ENCODE measurements at places on chromosomes 2 and 18.
A peak's percentile ranks its signal among the peaks of the same experiment; 100 is the strongest.

DNA sequence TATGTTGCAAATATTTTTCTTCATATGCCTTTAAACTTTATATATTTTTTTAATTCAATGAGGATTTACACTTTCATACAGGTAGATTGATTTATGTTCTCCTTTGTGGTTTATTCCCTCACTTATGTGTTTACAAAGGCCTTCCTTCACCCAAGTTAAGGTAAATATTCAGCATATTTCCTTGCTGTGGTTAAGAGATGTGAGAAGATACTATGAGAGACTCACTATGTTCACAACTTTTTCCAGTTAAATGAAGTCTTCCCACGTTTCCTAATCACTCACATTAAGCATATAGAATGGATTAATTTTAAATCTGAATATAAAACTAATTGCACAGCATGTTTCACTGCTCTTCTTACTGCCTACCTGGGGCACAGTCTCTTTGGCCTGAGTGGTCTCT lies 597 bp downstream of the PECR start:
- DNase-seq, result no peak

DNA sequence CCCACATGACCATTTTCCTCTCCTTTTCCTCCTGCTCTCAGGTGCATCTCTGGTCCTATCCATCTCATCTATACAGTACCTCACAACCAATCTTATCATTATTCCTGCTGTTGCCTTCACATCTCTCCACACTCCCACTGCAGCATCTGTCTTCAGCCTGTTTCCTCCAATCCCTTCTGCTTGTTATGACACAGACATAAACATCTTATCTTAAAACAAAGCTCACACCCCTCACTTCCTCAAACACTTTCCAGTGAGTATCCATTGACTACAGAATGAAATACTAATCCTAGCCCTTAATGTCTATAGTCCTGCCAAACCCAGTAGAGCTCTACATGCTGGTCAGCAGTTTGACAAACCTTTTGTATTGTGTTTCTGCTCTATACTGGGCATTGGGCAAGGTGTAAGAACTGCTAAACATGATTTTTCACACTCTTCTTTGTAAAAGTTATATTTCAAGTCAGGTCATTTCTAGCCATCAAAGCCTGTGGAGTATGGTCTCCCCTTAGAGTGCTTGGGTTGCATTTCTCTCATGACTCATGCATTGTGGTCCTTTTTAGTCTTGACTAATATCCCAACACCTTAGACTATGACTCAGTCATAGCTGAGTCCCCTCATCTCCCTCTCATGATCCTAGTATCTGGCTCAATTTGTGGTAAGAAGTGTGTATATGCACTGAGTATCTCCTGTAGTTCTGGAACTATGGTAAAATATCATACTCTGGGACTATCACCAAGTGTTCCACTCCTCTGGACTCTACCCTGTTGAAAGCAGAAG lies 187.0 kb downstream of the CYRIA start:
- DNase-seq, result no peak

DNA sequence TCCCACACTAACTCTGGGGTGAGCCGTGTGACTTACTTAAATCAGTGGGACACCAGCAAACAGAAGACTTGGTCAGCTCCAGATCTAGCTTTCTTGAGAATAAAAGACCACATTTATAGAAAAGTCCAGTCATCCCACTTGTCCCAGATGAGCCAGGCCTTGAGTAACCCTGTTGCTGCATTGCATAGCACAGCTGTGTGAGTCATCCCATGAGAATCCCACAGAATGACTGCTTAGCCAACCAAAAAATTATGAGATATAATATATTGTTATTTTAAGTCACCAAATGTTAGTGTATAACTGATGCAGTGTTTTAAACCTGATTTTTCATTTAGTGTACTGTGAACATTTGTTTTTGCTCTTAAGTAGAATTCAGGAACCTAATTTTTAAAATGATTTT lies 94.2 kb upstream of the FSHR start:
- no peak for DNase-seq

- no peak for DNase-seq
These were observed 183.4 kb downstream of the GALR1 start for GRCh38 chr18:77433076-77433475.

- peak; percentile 59 for DNase-seq
These were observed 259.7 kb downstream of the LPIN1 start for GRCh38 chr2:12005886-12006681.

- DNase-seq, result no peak
These were observed 215.5 kb downstream of the CYP26B1 start for GRCh38 chr2:71932037-71932779.

DNA sequence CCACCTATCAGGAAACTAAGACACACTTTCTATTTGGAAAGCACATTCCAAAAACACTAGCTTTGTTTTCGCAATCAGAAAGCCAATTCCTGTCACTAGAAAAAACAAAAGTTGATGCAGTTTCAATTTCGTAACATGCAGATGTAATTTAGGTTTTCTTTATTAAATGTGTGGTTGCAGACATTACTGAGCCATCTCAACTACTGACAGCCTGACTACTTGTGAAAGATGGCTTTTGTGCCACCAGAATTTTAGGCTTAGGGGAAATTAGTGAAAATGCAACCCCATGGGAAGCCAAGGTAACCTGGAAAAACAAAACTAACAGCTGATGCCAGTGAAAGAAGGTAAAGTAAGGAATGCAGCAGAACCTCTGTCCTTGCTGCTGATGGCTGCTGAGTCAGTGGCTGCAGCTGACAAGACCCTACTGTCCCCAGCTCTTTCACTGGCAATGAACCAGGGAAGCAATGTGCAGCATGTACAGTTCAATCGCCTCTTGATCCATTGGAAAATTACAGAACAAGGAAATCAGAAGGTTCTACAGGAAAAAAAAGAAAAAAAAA lies 34.9 kb downstream of the FEZ2 start:
- no peak for DNase-seq

GRCh38 chr2:120161190-120161589 lies 62.0 kb downstream of the TMEM185B start:
- DNase-seq, result no peak

DNA sequence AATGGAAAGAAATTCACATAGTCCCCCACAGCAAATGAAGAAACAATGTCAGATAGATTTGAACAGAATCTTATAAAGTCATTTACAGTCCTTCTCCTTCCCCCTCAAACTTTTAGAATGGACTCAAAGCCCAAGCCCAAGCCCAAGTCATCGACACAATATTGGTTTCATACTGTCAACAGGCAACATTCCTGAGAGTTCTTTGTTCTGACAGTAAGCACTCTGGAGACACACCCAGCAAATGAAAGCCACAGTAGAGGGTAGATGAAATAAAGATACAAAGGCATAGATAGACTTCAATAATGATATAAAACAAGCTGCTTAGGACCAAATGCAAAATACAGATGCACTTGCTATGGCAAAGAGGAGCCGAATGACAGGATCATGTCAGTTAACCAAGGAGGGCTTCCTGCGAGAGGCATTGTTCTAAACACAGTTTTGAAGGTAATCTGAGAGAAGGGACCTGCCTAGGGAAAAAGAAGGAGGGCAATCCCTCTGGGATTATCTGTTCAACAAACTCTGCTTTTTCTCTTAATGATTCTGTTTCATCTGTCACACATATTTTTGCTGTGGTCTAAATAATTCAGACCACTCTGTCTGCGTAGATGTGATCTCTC lies 97.1 kb upstream of the MAP4K3 start:
- no peak for DNase-seq

GRCh38 chr2:643334-643733 lies 33.9 kb downstream of the TMEM18 start:
- no peak for DNase-seq

- no peak for DNase-seq
These were observed 218.2 kb downstream of the RAD51AP2 start for GRCh38 chr2:17299891-17300540.

GRCh38 chr2:3620834-3621233 lies 25.9 kb downstream of the COLEC11 start:
- no peak for DNase-seq

GRCh38 chr2:241818229-241818942 lies 9.4 kb downstream of the NEU4 start:
- DNase-seq, result no peak

DNA sequence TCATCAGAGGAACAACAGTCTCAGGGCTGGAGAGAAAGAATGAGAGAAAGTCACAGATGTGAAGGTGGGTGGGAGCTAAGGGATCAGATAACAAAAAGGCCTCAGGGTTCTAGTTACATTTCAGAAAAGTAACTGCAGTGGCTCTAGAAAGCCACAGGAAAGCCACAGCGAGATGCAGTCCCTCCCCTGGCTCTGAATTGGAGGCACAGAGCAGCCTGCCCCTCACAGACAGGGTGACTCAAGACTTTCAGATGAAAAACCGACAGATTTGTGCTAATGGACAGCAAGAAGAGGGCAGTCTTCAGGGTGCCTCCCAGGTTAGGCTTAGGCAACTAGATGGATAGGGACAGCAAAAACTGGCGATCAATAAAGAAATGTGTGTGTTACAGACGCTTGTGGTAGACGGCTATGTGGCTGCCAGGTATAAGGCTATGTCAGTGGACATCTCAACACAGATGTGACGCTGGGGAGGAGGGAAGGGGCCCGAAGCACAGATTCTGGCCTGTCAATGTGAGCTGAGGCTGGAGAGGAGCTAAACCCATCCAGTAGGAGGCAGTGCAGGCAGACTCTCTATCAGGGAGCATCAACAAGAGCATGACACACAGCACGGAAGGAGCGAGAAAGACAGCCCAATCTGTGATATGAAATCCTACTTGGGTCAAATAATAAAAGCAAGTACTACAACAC lies 26.2 kb downstream of the UNC50 start:
- no peak for DNase-seq

GRCh38 chr2:70943205-70943871 lies 7.6 kb downstream of the ATP6V1B1 start:
- DNase-seq, result no peak

GRCh38 chr2:232362174-232362900 lies 16.2 kb upstream of the ALPP start:
- no peak for DNase-seq

GRCh38 chr2:211881449-211881848 lies 657.2 kb downstream of the ERBB4 start:
- DNase-seq, result no peak

GRCh38 chr2:17538022-17538843 lies 2.3 kb upstream of the VSNL1 start:
- no peak for DNase-seq

DNA sequence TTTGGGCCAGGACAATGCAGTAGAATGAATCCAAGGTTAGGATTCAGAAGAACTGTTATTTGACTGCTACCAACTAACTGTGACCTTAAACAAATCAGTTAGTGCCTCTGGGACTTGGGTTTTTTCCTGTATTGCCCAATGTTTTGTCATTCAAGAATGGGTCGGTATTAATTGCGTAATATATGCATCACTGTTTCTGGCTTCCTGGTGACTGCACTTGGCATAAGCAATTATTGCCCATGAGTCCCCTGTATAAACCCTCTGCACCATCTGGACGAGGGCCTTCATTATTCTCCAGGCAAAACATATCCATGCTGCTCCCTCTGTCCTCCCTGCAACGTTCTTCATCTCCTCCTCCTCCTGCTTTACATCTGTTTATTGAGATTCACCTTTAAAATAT lies 255.8 kb upstream of the LRRTM1 start:
- no peak for DNase-seq

GRCh38 chr18:45110577-45111501 lies 430.2 kb downstream of the SETBP1 start:
- DNase-seq, result no peak

GRCh38 chr18:79975043-79975442 lies 10.6 kb downstream of the HSBP1L1 start:
- no peak for DNase-seq

GRCh38 chr2:239502430-239503186 lies 101.8 kb upstream of the HDAC4 start:
- no peak for DNase-seq

DNA sequence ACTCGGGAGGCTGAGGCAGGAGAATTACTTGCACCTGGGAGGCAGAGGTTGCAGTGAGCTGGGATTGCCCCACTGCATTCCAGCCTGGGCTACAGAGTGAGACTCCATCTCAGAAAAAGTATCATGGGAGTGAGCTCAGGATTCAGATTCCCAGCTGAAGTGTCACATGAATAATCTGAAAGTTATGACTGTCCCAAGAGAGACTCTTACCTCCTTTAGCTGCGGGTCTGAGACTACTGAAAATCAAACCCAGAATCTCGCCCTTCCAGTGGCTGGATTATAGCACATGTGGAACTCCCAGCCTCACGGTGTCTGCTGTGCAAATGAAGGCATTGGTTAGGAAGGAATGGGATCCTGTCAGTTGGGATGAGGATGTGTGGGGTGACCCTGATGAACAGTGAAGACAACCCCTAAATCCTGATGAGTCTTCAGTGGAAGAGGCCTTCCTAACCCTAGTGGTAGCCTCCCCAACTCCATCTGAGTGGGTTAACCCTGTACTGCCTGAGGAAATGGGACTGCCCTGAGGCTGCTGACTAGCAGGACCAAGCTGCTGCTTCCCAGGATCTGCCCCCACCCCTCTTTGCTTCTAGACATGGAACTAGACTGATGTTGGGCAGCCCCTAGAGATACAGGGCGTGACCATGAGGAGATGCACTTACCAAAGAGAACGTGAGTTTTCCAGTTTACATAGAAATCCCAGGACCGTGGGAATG lies 16.5 kb downstream of the BOK start:
- no peak for DNase-seq

DNA sequence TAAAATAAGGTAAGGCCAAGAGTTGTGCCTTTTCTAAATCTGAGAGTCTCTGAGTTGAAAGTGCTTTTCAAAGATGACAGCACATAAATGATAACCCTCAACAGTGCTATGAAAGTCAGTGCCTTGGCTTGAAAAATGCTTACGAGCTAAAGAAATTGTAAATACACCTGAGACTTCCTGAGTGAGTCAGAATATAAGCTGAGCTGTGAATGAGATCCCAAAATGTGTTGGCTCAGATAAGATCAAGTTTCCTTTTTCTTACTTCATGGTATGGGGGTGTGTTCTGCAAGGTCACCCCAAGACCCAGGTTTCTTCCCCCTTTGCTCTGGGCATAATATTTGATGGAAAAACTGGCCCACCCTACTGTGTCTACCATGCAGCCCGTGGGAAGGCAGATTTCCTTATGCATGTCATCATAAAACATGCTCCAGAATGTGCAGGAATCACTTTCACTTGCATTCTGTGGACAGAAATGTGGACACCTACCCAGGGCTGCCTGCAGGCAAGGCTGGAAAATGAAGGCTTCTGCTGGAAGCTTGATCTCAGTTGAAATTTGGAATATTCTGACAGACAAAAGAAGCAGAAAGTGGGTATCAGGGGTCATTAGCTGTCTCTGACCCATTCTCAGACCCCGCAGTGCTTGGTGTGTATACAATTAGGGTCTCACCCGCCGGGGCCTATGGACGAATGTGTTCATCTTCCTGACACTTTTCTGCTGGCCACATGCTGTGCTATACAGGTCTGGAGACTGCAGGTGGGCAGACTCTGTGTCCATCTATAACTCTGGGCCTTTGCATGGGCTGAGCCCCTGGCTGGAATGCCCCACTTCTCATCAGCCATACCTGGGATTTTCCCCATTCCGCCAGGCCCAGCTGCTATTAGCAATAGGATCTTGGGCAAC lies 212.6 kb downstream of the SH3RF3 start:
- no peak for DNase-seq

- DNase-seq, result no peak
These were observed 381.7 kb downstream of the NUP35 start for GRCh38 chr2:183505911-183506310.

GRCh38 chr2:164275659-164276058 lies 345.6 kb downstream of the GRB14 start:
- no peak for DNase-seq

- no peak for DNase-seq
These were observed 75.6 kb downstream of the GPD2 start for GRCh38 chr2:156511803-156512202.

Data from stimulated activated CD8-positive, alpha-beta memory T cell treated with anti-CD3 and anti-CD28 coated beads, Interleukin-7, amount 100 ng/mL, for 4 hours (primary cell).